ENCODE measurements at places on chromosomes 5 and 9.

GRCh38 chr5:179217356-179217755, 127.9 kb downstream of the ADAMTS2 start:
- DNase-seq, result no peak

GRCh38 chr9:18352711-18353110, 121.2 kb upstream of the ADAMTSL1 start:
- DNase-seq, result no peak

DNA sequence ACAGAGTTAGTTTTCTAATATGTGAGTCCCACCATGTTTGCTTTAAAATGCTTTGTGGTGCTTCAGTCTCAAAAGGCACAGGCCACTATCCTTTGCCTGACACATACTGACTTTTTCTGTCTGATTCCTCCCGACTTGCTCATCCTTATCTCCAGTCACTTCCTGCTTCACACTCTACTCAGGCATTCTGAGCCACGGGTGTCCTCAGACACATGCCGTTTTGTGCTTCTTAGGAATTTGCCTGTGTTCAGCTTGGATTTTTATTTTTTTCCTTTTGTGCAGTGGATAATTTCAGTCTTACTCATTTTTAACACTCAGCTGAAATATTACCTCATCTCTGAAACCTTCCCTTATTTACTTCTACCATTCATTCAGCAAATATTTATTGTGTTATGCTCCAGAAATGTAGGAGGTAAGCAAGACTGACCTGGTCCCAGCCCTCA, 54.1 kb downstream of the MAN2A1 start:
- DNase-seq, result no peak

GRCh38 chr5:86623785-86624483, 6.2 kb downstream of the COX7C start:
- no peak for DNase-seq
